Left ventricle myocardium superior (tissue), 1 donor: ENCODE measurements at places on chromosomes 7 and 10. TPM values are rescaled to one million over a fixed set of nuclear protein-coding genes. Genes with fewer than 3 reads are reported as not detected.

DNA sequence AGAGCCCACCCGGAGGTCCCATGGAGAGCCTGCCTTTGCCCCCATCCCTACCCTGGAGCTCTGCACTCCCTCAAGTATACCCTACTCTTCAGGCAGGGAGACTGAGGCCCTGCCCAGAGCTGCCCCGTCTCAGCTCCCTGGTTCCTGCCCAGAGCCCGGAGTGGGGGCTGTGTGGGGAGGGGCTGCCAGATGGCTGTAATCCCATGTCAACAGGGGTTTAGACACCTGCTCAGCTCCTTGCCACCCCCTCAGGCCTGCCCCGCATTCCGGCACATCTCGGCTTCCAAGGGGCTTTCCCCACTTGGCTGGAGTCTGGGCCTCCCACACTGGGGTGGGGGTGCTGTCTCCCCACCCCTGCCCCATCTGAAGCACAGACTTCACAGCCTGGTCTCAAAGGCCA is 20.9 kb upstream of the LFNG start:
- DNase-seq = no peak

SPDYE16 gene
- not detected for total RNA-seq

DNA sequence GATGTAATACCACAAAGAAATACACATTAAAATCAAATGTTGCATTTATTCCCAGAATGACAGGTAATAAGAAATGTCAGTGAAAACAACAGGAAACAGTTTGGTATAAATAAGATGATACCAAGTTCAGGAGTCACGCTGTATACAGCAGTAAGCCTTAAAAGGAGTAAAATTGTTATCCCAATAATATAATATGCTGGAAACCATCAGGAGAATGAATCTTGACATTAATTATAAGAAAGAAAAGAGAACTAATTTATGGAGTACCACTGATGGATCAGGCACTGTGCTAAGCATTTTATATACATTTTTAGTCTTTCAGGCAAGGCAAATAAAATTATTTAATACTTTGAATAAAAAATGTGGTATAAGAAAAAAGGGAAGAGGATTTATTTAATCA is 27.6 kb downstream of the PRKAR2B start:
- no peak for DNase-seq

DNA sequence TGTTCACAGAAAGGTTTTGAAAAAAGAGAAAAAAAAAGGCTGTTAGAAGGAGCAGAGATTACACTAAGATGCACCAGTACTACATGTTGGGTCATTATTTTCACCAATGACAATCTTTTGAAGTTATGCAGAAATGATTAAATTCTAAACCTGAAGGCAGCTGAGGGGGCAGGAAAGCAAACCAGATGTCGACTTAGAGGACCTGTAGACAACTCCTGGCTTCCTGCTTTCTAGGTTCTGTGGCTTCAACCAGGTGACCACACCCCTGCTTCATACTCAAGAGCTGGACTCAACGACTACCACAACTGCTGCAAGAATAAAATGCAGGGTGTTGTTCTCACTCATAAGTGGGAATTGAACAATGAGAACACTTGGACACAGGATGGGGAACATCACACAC is 30.0 kb downstream of the MYOF start:
- DNase-seq = no peak

GRCh38 chr7:115229401-115230105 is 307.7 kb downstream of the MDFIC start:
- DNase-seq = no peak

DNA sequence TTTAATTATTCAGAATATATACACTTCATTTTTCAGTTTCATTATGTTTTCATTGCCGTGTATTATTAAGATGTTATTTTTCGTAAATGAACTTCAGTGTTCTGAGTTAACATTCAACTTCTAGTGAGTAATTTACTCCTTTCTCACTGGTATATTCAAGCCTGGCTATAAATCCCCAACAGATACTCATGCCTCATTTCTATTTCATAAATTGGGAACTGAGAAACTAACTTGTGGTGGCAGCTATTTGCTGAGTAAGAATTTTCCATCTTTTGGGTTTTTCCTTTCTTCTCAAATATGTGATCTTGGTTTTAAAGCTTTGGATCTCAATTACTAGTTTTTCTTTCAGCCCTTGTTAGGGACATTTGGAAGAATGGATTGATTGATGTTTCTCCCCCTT is 281.1 kb downstream of the CDK14 start:
- no peak for DNase-seq

DNA sequence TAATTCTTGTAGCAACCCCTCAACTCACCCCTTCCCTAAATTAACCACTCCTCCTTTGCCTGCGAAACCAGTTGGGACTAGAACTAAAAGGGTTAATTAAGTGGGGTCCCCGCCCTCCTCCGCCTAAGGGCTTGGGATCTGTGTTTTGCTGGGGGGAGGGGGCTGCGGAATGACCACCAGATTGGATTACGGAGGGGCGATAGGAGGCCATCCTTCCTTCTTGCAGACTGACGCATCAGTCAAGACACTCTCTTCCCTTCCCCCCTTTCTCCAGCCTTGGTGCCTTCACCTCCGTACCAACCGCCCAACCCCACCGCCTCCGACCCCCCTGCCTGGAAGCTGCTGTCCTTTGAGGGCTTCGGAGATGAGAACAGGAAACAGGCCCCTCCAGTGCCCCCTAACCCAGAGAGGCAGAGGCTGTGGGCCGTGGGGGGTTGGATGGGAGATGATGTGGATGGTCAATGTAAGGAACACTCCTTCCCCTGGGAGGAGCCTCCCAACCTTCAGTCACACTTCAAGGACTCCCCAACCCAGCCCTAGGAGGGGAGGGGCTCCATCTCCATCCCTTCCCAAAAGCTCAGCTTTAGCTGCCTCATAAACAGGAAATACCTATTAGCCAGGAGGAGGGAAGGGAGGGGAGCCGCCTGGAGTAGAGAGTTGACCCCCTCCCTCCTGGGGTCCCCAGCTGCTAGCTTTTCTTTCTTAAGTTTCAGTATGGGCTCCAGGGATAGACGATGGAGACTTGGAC is 997 bp upstream of the LDB1 start:
- peak; percentile 58 for DNase-seq

DNA sequence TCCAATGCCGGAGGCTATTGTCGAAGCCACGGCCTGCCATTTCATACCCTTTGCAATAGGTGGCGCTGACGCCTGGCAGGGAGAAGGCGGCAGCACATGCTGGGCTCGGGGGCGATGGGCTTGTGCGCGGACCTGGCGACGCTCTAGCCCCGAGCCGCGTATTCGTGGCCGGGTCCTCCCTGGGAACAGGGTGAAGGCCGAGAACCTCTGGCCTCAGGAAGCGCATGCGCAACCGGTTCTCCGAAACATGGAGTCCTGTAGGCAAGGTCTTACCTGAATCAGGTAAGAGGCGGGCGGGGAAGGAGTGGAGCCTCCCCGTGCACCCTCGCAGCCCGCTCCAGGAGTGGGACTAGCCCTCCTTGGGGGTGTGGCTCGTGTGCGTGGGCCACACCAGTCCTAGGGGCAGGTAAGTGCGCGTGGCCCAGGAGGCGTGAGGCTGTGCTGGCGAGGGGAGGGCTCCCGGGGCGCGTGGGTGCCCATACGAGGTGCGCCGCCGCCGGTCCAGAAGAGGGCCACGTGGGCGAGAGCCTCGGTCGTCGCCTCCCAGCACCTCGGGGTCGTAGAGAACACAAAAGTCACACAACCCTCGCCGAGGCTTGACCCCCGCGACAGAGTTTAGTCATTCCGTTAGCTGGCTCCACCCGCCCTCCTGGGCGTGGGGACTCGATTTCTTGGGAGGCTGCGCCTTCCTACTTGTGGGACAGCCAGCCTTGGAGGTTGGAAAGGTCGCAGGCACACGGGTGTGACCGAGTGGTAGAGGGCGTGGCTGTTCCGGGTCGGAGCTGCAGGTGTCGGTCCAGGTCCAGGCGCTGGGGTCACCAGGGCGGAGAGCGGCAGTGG is 5.6 kb upstream of the MEST start:
- DNase-seq = peak; percentile 62

DNA sequence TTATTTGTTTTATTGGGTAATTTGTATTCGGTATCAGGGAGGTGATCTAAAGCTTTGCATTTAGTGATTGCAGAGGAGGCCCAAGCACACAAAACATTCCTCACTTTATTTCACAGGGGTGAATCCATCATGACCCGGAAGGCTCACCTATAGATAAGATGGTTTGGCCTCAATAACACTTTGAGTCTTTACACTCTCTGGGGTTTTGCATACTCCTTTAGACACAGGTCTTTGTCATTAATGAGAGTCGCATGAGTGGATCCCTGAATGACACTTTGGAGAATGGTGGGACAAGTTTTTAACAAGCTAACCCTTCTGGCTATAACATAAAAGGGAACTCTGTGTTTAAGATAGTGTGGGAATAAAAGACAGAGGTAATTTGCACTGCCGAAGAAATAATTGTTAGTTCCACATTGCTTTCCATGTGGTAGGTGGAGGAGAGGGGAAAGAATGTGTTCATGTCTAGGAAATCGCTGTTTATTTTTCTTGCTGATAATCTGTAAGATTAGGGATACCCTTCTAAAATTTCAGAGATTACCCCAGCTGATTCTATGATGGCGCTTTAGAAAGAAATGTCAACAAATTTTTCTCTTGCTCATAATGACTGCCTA is 455.8 kb downstream of the TFEC start:
- DNase-seq = no peak
